ENCODE measurements at places on chromosomes 3 and 15.

- peak; percentile 53 for DNase-seq
These were observed 41.6 kb upstream of the BDH1 start for GRCh38 chr3:197597335-197597734.

- no peak for DNase-seq
These were observed 14.8 kb downstream of the GPR87 start for GRCh38 chr3:151301787-151302186.

- peak; percentile 17 for DNase-seq
These were observed 806 bp downstream of the KLHL25 start for GRCh38 chr15:85793641-85794597.

DNA sequence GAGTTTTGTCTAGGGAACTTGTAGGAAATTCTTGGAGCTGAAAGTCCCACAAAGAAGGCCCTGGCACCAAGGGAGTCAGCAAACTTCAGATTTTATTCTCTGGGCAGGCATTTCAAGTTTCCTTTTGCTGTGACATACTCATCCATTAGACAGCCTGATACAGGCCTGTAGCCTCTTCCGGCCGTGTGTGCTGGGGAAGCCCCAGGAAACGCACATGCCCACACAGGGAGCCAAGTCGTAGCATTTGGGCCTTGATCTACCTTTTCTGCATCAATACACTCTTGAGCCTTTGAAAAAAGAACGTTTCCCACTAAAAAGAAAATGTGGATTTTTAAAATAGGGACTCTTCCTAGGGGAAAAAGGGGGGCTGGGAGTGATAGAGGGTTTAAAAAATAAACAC lies 15.0 kb downstream of the TIGIT start:
- DNase-seq, result no peak

DNA sequence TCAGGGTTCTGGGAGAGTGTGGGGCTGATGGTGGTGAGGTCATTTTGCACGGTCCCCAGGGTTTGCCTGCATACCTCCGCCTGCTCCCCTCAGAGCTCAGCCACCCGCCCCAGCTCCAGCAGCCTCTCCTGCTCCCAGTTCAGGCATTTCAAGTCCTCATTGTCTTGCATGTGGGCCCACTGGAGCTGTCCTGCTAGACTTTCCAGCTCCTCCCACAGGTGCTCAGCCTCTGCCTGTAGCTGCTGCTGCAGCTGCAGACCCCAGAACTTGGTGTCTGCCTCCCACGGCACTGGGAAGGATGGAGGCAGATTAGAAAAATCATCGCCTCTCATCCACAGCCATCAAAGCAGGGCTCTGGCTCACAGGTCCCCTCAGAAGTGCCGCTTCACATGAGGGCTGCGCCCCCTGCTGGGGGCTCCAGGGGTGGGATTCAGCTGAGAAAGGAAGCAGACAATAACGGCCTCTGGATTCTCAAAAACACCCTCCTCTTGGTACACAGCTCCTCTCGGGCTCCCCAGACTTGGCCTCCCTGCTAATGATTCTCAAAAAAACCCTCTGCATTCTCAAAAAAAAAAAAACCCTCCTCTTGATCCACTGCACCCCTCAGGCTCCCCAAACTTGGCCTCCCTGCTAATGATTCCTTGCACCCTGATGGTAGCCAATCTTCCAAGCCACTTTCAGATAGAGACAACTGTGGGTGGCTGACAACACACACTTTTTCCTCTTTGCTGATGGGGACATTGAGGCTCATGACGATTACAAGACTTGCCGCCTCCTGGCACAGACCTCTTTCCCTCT lies 89.3 kb upstream of the C2CD4B start:
- DNase-seq, result peak; percentile 70

DNA sequence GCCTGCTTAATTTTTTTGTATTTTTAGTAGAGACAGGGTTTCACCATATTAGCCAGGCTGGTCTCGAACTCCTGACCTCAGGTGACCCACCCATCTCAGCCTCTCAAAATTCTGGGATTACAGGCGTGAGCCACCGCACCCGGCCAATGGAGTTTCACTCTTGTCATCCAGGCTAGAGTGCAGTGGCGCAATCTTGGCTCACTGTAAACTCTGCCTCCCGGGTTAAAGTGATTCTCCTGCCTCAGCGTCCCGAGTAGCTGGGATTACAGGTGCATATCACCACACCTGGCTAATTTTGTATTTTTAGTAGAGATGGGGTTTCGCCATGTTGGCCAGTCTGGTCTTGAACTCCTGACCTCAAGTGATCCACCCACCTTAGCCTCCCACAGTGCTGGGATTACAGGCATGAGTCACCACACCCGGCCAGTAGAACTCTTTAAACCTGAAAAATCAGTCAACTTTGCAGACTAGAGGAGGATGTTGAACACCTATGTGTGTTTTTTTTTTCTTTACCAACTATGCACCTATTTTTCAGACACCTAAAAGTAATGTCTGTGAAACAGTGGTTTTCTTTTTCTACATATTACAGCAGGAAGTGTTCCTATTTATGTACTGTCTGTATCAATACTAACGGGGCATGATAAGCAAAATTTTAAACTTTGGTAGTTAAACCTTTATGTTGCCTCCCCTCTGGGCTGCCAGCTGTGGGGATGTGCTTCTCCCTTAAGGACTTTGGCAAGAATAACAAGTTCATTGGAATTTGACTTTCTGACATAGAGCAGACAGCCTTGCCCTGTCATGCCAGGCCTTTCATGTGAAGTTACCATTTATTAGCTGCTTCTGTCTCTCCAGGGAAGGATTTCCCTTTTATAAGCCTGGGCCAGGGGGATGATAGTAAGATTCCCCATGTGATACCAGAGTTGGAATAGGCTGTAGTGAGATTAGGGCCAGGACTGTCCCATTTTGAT lies 8.1 kb downstream of the ARIH2 start:
- DNase-seq, result no peak

GRCh38 chr3:185555101-185555501 lies 2.7 kb upstream of the LIPH start:
- DNase-seq, result no peak

GRCh38 chr3:138724443-138724842 lies 110.3 kb downstream of the PIK3CB start:
- no peak for DNase-seq

DNA sequence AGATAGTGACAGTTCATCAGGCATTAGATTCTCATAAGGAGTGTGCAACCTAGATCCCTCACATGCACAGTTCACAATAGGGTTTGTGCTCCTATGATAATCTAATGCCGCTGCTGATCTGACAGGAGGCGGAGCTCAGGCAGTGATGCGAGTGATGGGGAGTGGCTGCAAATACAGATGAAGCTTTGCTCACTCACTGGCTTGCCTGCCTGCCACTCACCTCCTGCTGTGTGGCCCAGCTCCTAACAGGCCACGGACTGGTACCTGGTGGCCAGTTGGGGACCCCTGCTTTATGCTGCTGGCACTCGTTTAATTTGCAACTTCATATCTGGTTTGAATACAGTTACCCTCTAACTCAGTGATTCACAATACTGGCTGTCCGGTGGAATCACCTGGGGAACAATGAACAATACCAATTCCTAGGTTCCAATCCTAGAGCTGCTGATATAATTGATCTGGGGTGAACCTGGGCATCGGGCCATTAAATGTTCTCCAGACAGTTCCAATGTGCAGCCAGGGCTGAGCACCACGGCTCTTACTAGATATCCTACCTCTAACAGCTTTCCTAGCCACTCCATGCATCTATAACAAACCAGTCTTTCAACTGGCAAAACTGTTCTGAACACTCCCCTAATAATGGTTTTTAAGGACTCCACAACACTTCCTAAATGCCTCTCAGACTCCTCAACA lies 131.4 kb downstream of the ATP1B3 start:
- DNase-seq, result no peak

DNA sequence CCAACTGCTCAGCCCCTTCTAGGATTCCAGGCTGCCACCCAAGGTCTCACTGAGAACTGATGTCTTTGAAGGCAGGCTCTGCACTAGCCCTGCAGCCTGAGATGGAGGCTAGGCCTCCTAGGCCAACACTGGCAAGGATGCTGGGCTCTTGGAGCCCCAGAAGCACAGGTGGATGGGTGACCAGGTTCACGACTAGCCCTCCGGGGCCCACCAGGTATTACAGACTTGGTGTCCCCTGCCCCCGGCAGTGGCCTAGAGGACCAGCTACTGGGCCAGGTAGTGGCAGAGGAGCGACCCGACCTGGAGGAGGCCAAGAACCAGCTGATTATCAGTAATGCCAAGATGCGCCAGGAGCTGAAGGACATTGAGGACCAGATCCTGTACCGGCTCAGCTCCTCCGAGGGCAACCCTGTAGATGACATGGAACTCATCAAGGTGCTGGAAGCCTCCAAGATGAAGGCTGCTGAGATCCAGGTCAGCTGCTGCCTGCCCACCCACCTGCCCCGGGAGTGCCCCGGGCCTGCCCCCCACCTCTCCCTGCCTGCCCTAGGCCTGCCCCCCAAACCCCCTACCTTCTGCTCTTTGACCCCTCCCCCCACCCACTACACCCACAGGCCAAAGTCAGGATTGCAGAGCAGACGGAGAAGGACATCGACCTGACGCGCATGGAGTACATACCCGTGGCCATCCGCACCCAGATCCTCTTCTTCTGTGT lies 52.5 kb downstream of the SEMA3G start:
- DNase-seq, result no peak

- DNase-seq, result peak; percentile 79
These were observed 36.4 kb downstream of the FAM3D start for GRCh38 chr3:58630076-58630709.

DNA sequence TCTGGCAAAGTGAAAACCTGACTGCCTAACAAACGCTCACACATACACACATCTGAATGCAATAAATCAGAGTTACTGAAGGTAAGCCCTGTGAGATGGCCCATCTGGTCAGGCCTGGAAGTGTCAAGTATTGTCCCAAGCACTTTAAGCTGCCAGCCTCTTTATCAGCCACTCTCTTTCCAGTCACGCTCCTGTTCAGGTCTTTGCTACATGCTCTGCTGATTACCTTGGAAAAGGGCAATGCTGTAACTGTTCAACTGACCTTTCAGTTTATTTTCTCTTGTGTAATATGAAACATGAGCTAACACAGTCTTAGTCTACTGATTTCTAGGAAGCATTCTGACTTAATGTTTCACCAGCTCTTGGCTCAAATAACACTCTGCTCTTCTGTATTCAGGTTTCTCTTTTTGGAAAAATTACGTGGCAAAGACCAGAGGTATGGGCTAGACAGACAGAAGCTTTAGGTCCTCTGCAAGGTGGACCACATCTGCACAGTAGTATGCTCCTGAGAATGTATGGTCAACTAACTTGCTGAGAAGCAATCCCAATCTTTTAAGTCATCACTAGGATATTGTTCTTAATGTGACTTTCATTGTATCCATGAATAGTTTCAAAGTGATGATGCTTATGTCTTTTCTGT lies 44.5 kb downstream of the GBE1 start:
- peak; percentile 67 for DNase-seq

DNA sequence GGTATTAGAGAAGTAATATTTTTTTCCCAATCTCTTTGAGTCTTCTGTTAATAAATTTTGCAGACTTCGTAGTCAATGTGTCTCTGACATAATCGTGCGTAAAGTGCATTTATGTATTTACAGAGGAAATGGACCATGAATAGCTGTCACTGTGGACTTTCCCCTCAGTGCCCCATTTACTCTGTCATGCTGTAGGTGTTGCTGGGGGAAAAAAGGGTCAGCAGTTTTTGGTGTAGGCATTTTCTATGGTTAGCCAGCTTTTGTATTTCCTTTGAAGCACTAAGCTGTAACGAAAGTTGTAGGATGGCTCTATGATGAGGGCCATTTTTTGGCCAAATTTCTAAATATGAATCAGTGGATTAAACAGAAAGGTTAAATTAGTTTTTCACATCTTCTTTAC lies 598.4 kb downstream of the FGF12 start:
- no peak for DNase-seq

- no peak for DNase-seq
These were observed 3.8 kb downstream of the BHLHE40 start for GRCh38 chr3:4982773-4983738.

DNA sequence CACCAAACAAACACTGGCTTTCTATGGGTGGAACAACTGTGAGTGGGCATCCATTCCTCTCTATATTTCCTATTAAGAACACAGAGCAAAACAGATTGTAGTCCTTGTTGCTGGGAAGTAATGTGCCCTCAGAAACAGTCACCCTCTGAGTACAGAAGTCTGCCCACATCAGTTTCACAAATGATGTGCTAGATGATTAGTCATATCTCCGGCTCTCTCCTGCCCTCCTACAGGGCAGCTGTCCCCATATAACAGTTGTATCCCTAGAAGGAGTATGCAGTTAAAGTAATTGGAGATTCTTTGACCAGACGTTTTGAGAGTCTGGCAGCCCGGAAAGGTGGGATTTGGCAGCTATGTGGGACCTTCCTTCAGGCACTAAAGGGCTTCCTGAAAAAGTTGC lies 159.9 kb downstream of the APBA2 start:
- no peak for DNase-seq

DNA sequence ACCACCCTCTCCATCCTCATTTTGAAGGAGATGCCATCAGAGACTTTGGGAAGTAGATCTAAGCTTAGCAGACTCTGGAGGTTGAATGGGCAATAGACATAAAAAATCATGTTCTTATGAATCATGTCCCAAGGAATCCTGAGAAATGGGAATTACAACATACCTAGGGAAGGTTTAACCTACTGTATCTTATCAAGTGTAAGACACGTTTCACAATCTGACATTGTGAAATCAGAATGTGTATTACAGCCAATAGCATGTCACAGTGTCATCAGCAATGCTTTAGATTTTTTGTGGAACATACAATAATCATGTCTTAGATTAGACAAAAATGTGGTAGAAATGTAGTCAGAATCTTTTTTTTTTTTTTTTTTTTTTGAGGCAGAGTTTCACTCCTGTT lies 332.4 kb upstream of the TLE3 start:
- peak; percentile 39 for DNase-seq

GRCh38 chr3:148940983-148941382 lies 50.4 kb upstream of the GYG1 start:
- DNase-seq, result no peak

GRCh38 chr3:118781839-118782238 lies 252.8 kb downstream of the IGSF11 start:
- DNase-seq, result no peak

GRCh38 chr3:57917601-57918000 lies 90.6 kb upstream of the FLNB start:
- no peak for DNase-seq

- DNase-seq, result no peak
These were observed 570.2 kb downstream of the NTRK3 start for GRCh38 chr15:87686339-87686738.

- no peak for DNase-seq
These were observed 18.4 kb upstream of the CMTM7 start for GRCh38 chr3:32373276-32373675.

GRCh38 chr15:29601811-29602210 lies 220.5 kb downstream of the TJP1 start:
- DNase-seq, result no peak
